ENCODE measurements at places on chromosomes 4 and X. TPM values are rescaled to one million over a fixed set of nuclear protein-coding genes. Genes with fewer than 3 reads are reported as not detected.

Gene CLIC2
- 29.8 TPM for total RNA-seq

Gene RS1
- total RNA-seq, result not detected

Gene CPLX1
- 0.17 TPM for total RNA-seq

Gene RHOXF1
- not detected for total RNA-seq

Gene WNK3
- 0.17 TPM for total RNA-seq

Gene PCDH19
- under 0.01 TPM for total RNA-seq

Gene ARHGAP36
- total RNA-seq, result not detected
